ENCODE measurements at places on chromosomes 12 and 14.

DNA sequence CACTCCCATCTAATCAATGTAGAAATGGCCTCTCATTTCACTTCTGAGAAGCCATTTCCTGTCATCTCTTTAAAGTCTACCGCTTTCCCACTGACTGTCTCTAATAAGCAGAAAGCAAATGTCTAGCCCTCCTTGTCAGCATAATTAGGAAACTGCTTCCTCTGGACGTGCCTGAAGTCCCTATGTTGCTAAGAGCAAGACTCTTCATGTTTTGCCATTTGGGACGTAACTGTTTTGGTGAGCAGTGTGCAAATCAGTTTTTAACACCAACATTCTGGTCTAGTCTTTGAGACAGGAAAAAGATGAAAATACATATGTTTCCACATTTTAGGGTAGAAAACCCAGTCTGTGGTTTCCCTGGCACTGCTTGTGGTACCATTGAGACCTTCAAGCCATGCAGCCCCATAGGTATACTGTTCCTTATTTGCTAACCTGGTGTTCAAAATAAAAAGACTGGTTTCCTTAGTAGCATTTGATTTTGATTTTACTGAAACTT, 22.2 kb downstream of the IFNG start:
- DNase-seq = no peak

DNA sequence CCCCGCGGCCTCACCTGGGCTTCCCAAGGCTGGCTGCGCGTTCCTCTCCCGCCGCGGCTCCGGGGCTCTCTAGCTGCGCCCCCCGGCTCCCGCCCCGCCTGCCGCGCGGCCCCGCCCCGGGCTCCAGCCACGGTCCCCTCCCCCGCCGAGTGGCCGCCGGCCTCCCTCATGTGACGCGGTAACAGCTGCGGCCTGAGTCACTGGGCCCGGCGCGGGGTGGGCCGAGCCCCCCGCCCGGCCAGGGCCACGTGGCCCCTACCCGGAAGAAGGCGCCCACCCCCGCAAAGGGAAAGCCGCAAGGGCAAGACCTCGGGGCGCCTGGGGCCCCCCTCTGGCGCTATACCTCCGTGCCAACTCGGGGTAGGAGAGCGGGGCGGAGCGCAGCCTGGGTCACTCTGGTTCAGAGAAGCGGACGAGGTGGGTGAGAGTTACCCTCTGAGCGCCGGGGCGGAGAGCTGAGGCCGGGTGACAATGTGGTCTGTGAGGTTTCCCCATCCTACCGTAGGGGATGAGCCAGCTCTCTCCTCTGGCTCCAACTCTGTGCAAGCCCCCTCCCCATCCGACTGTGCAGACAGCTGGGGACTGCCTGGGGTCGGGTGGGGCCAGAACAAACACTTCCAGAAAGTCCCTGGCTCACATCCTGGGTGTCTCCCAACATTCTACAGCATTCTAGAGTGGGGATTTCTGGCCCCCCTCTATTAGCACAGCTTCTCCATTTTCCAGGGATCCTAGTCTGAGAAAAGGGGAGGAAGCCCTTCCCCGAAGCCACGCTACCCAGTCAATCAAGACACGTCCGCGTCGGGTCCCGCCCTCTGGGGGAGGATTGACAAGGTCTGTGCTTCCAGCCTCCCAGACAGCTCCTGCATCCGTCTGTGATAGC, at the start of gene CD63:
TSS of gene CD63 (minus strand) at position 71 of the 880 bp plus-strand sequence. CDS start 668 bp downstream, outside the sequence.
- DNase-seq = peak; percentile 89

DNA sequence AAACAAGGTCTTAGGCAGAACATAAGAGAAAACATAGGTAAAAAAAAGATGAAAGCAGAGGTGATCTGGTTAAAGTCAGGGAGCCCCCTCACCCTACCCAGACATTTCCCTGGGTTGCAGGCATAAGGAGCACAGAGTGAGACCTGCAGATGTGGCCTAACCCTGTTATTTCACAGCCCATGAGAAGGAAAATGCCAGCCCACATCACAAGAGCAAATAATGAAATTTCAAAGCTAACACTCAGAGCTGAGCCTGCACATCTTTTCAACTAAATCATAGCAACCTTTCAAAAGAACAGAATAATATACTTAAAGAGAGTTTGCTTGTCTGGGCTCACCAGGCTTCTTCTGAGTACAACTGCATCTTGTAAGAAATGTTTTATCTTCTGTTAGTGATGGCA, 295.4 kb downstream of the RPAP3 start:
- DNase-seq = no peak

- DNase-seq = no peak
These were observed 26.2 kb upstream of the MANSC4 start for GRCh38 chr12:27806259-27806658.

- no peak for DNase-seq
These were observed 46.3 kb downstream of the APAF1 start for GRCh38 chr12:98691351-98691750.

GRCh38 chr12:1811281-1811947, 9.0 kb upstream of the LRTM2 start:
- DNase-seq = no peak

GRCh38 chr14:55025948-55026347, 951 bp downstream of the WDHD1 start:
- DNase-seq = no peak

GRCh38 chr12:55744340-55745030, 1.6 kb downstream of the GDF11 start:
- no peak for DNase-seq

DNA sequence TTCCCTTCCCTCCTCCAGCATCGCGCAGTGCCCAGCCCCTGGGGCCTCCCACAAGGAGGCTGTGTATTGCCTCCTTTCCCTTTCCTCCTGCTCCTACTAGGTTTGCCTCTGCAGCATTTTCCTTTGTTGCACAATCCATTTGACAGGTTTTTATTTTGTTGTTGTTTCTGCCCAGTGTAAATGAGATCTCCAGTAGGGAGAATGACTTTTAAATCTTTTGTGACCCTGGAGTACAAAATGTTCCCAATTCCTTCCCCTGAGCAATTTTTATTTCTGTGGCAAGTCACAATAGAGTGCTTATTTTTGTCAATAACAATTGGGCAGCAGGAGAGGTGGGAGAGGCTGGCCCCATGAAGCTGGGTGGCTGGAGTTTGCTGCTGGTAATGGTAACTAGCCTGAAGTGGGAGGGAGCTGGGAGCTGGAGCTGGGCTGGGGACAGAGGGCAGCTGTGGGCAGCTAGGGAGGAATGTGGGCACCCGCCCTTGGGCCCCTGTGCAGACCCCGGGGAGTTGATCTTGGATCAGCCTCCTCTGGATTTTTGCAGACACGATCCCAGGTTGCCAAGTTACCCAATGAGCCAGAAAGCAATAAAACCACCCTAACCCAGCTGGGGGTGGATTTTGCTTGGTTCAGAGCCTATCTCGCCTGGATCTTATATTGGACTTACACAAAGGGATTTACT, 160.1 kb downstream of the KTN1 start:
- DNase-seq = no peak

DNA sequence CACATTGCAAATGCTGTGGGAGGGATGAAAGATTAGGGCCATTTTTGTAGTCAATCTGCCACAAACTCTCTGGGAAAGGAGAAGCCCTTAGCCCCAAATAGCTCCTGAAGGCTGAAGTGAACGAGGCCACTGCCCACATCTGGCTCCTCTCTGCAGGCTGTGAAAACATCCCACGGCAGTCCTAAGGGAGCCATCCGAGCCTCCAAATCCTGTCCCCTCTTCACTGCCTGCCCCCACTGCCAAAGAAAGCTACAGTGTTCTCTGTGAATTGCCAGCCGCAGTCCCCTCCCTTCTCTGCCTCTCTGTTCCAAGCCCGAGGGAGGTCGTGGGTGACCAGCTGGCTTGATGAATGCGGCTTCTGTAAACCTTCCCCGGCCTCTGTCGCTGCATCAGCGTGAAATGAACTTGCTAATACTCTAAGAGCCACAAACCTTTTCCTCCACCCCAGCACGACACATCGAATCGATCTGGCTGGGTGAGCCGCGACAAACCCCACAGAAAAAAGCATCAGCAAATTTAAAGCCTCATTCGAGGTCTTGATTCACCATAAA, 180.7 kb upstream of the NRXN3 start:
- DNase-seq = no peak

- DNase-seq = no peak
These were observed 504.1 kb downstream of the RPL10L start for GRCh38 chr14:46147452-46147851.

- no peak for DNase-seq
These were observed 271.3 kb downstream of the ZFP36L1 start for GRCh38 chr14:68521557-68521901.

GRCh38 chr14:90383731-90384542, 12.9 kb upstream of the CALM1 start:
- peak; percentile 53 for DNase-seq

GRCh38 chr12:72578327-72578726, 306.2 kb downstream of the TRHDE start:
- no peak for DNase-seq

- DNase-seq = peak; percentile 73
These were observed 8.1 kb downstream of the CIT start for GRCh38 chr12:119868992-119869391.

- peak; percentile 85 for DNase-seq
These were observed at the start of gene GLT8D2 for GRCh38 chr12:104049903-104050356. Gene GLT8D2 (minus strand): TSS chr12:104050187. CDS start chr12:104019648, 30,539 bp downstream.

DNA sequence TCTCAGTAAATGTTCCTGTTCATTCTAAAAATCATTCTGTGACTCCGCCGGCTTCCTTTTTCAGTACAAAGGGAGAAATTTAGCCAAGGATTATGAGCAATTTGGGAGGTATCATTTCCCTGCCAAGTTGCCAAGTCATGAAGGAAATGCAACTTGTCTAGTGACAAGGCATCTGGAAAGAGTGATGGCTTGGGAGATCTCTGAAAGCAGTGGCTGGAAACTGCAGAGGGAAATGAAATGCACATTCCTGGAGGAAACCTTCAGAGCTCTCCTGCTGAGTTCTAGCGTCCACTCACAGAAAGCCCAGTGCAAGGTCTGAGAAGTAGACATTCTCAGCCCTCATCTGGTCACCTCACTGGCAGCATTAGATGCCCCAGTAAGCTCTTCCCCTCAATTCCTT, 91.7 kb downstream of the GALC start:
- peak; percentile 18 for DNase-seq

DNA sequence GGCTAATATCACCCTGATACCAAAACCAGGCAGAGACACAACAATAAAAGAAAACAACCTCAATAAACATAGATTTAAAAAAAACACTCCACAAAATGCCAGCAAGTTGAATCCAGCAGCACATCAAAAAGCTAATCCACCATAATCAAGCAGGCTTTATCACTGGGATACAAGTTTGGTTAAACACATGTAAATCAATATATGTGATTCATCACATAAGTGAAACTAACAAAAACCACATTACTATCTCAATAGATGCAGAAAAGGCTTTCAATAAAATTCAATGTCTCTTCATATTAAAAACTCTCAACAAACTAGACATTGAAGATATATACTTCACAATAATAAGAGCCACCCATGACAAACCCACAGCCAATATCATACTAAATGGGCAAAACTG, 17.0 kb upstream of the TAS2R14 start:
- DNase-seq = no peak

DNA sequence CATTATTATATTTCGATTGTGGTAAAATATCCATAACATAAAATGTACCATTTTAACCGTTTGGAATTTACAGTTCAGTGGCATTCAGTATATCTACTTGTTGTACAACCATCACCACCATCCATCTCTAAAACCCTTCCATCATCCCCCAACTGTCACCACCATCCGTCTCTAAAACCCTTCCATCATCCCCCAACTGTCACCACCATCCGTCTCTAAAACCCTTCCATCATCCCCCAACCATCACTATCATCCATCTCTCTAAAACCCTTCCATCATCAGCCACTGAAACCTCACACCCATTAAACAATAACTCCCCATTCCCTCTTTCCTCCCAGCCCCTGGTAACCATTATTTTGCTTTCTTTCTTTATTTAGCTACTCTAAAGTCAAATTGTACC, 144.2 kb upstream of the EEA1 start:
- DNase-seq = no peak

DNA sequence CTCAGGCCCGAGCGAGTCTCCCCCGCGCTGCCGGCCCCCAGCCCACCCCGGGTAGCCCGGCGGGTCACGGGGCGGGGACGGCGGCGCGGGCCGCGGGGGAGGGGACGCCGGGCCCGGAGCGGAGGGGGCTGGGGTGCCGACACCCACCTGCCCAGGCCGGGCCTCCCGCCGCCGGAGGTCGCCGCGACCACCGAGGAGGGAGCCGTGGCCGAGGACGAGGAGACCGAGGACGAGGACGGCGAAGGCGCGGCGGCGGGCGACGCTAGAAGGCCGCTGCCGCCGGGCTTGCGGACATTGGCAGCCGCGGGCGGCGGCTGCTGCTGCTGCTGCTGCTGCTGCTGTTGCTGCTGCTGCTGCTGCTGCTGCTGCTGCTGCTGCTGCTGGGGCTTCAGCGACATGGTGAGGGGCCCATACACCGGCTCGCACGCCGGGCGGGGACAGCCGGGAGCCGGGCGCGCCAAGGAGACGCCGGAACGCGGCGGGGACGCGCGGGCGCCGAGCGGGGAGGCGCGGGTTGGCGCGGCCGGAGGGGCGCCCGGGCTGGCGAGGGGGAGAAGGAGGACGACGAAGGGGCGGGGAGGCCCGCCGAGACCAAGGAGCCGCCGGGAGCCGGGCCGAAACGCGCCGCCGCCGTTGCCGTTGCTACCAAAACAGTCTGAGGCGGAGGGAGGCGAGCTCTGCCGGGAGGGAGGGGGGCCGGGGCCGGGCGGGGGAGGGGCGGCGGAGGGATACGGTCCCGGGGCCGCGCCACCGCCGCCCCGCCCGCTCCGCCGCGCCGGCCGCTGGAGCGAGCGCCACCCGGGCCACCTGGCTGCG, at the start of gene ATXN2:
TSS of gene ATXN2 (minus strand) at position 679 of the 816 bp plus-strand sequence. CDS start at position 398, 281 bp downstream.
- DNase-seq = peak; percentile 74

DNA sequence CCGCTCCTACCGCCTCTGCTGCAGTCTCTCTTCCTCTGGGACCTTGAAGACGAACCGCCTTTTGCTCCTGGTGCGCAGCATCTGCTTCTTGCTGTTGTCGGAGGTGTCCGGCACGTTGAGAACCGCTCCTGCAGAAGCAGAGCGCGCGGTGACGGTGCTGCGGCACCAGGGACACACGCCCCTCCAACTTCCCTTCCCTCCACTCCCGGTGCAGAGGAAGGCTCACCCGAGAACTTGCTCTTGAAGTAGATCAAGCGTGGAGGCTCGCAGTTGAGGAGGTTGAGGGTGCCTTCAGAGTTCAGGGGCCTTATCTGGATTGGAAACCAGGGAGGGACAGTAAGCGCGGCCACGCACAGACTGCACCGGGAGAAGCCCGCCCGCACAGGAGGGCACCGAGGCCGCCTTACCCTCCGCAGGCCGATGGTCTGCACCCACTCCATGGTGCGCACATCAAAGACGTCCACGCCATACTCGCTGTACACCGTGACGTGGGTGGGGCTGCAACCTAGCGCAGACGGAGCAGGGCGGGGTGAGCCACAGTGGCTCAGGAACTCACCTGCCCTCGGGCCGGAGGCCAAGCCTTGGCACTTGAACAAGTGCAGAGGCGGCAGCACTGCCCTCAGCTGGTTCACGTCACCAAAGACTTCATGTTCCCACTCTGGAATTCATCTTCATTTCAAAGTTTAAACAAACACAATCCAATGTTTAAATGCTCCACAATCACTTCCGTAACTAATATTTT, 17.5 kb downstream of the AMN start:
- DNase-seq = no peak

- peak; percentile 5 for DNase-seq
These were observed at the start of gene A2M for GRCh38 chr12:9115731-9116559. Gene A2M (minus strand): TSS chr12:9115919. CDS start chr12:9115849, 70 bp downstream.

- no peak for DNase-seq
These were observed 133.8 kb downstream of the BCAT1 start for GRCh38 chr12:24815114-24815423.
